ENCODE measurements at places on chromosomes 5 and 9.
A peak's percentile ranks its signal among the peaks of the same experiment; 100 is the strongest.

GRCh38 chr5:122164070-122164435 is 34.7 kb downstream of the ZNF474 start:
- no peak for DNase-seq

DNA sequence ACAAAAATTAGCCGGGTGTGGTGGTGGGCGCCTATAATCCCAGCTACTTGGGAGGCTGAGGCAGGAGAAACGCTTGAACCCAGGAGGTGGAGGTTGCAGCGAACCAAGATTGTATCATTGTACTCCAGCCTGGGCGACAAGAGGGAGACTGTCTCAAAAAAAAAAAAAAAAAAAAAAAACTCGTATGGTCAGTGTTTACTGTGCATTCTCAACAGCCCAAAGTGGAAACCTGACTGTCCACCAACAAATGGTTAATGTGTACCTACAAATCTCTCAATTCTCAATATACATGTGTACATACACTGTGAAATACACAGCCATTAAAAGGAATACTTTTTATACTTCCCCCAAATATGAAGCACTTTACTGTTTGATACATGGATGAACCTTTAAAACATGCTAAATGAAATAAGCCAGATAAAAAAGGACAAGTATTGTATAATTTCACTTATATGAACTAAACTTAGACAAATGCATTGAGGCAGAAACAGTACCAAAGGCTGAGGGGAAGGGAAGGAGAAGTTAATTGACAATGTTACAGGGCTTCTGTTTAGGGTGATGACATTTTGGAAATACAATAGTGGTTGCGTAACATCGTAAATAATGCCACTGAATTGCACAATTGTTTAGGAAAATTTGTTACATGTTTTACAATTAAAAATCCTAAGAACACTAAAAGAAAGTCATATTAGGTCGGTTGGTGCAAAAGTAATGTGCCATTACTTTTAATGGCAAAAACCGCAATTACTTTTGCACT is 16.5 kb downstream of the DNAJA1 start:
- no peak for DNase-seq

DNA sequence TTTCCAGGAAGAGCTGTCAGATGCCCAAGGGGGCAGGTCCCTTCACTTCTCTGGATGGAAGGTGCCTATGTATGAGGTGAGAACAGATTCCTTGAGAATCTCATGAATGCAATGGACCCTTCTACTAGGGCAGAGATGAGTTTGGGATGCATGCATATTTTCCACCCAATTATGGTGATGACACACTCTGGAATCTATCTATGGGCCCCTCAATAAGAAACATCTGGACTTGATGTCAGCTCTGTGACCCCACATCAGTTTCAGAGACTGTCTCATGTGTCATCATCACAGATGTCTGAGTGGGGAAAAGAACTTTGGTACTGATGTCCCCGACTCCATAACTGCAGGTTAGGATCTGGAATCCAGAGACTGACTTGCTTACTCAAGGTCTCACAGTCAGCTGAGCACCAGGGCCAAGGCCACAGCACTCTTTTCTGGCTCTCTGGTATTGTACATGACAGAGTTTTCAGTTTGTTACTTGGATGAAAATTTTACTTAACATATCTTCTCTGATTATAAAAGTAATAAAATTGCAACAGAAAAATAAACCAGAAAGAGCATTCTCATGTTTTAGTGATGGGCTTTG is 177.0 kb downstream of the DCP2 start:
- no peak for DNase-seq

- no peak for DNase-seq
Observed at GRCh38 chr9:84382720-84383119, 42.2 kb upstream of the SLC28A3 start.

GRCh38 chr5:9365512-9365911 is 180.4 kb downstream of the SEMA5A start:
- DNase-seq = no peak

DNA sequence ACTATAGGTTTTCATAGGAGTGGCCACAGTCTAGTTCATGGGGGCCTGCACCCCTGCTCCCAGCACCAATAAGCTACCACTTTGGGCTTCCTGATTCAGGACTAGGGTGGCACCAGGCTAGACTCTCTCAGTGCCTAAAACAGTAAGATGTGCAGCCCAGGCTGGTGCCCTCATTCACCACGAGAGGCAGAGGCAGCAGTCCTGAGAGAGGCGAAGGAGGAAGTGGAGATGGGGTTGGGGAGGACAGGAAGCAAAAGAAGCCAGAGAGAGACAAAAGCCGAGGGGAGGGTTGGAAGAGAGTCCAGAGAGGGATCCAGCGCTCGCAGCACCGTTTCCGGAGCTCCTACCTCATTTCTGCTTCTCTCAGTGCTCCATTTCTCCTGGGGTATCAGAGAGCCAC is 180.9 kb downstream of the MED10 start:
- no peak for DNase-seq

GRCh38 chr9:108225149-108225800 is 630.5 kb downstream of the ACTL7B start:
- DNase-seq = no peak

DNA sequence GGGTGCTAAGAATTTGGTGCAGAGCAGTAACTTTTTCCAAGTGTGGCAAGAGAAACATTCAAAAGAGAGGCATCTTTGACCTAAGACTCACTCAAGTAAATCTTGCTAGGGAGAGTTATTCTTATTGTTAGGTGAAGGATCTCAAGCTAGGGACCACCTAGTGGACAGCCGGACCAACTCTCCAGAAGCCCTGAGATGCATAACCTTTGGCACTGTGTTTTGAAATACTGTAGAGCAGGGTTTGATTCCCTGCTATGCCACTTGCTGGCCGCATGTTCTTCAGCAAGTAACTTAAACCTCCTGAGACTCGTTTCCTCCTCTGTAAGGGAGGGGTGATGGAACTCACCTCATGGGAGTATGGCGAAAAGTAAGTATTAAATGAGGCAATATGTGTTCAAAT is 336.1 kb upstream of the ADAMTSL1 start:
- no peak for DNase-seq

- DNase-seq = no peak
Observed at GRCh38 chr5:126184474-126184873, 238.7 kb upstream of the GRAMD2B start.

GRCh38 chr5:142863856-142864255 is 93.7 kb downstream of the ARHGAP26 start:
- no peak for DNase-seq

GRCh38 chr9:72292874-72293607 is 72.0 kb downstream of the ZFAND5 start:
- no peak for DNase-seq

DNA sequence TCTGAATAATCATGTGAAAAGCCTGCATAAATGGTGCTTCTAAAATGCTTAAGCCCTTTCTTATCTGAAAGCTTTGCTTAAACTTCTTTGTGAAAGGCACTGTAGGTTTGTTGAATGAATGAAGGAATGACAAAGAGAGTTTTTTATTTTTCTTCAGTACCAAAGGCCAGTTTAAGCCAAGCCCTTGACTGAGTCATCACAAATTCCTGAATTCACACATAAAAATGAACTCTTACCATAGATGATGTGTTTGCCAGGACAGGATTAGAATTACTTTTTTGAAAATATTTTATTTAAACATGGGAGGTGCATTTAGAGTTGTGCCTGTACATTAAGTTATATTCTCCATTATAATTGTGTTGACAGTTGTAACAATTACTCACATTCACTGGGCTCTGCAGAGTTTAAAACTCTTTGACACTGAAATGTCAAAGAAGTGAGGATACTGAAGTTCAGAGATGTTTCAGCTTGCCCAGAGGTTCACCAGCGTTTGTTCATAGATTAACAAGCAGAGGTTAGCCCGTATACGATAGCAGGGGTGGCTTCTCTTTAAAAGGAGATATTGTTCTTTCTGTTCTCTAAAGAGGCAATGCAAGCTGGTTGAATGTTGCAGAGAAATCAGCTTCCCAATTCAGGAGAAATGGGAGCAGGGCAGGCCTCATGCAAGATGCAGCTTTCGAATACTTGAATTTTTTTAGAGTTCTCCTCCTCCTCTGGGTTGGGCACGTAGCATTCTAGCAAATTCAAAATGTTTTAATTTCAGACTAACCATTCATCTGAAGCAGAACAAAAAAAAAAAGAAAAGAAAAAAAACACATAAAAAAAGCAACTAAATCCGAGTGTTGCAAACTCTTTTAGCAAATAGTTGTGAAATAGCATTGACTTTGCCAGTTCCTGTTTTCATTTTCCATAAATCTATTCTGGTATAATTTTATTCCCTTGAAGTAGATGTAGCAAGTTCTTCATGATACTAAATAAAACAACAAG is 358.7 kb upstream of the KLF4 start:
- DNase-seq = no peak

DNA sequence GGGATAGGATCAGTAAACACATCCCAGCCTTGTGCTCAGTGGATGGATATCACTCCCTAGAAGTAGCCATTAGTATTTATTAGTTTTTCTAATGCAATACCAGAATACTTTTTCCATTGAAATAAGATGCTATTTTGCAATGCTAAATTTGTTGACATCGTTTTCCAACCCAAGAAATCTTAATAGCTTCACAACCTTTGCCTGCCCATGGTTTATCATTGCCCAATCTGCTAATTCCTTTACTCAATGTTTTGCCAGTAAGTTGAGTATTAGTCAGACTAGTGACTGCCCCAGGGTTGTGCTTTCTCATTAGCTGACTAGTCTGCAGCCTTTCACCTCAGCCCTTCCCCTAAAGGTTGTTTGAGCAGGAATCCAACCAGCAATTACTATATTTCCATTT is 62.9 kb downstream of the NREP start:
- no peak for DNase-seq

- DNase-seq = no peak
Observed at GRCh38 chr5:138240650-138241385, 27.7 kb upstream of the CDC23 start.

GRCh38 chr5:107668154-107669095 is 2.3 kb downstream of the EFNA5 start:
- DNase-seq = no peak

- DNase-seq = no peak
Observed at GRCh38 chr9:111914749-111915424, 18.3 kb downstream of the UGCG start.

GRCh38 chr9:120071760-120072159 is 508.2 kb downstream of the CDK5RAP2 start:
- DNase-seq = no peak

- no peak for DNase-seq
Observed at GRCh38 chr9:126028746-126029145, 281.6 kb downstream of the PBX3 start.

GRCh38 chr5:115262321-115263077 is at the start of gene PGGT1B:
Gene PGGT1B (minus strand): TSS chr5:115262877. CDS start chr5:115262851, 26 bp downstream.
- peak; percentile 41 for DNase-seq

DNA sequence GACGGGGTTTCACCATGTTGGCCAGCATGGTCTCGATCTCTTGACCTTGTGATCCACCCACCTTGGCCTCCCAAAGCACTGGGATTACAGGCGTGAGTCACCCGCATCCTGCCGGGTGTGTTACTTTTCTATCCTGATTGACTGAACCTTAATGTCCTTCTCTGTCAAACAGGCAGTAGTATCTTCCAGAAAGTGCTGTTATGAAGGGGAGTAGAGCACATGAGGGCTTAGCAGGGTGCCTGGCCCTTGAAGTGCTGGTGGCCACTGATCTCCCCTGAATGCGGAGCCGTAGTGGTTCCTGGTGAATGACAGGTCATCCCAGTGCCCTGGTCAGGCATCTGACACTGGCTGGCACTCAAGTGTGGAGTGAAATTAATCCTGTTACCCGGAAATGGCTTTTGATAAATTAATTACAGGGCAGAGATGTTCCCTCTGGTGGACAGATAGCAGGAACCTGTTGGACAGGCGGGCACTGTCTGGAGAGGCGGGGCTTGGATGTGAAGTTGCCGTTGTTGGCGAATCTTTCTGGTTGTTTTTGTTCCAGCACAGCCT is 28.4 kb downstream of the PRRC2B start:
- DNase-seq = no peak

DNA sequence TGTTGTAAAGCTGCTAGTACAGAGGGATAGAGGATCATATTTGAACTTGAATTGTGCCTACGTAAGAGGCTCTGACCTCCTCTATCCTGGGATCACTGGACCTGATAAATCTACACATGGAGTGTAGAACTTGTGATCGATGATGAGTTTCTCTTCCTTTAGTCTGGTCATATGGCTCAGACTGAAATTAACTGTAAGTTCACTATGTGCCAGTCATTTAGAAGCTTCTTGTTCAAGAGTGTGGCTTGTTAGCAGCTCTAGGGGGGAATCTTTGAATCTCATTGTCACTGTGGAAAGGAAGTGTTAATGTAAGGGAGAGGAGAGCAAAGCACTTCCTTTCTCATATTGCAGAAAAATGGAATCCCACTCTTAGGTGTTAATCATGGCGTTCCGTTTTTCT is 12.1 kb downstream of the ZBTB34 start:
- no peak for DNase-seq

DNA sequence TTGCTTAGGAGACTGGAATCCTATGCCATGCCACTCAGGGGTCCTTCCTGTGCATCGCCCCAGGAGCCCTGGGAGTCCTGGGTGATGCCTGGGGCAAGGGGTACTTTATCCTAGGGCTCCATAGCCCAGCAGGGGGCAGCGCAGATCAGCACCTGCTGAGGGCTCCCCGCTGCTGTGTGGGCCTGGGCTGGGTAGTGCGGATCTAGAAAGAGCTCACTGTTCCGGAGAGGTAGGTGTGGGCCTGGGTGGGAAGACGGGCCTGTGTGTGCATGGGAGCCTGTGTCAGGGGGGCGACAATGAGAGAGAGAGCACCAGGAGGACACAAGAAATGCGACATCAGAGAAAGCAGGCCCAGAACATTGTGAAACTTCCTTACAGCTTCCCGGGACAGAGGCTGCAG is 11.4 kb upstream of the DAB2IP start:
- DNase-seq = no peak

- no peak for DNase-seq
Observed at GRCh38 chr5:150175536-150175935, 9.0 kb downstream of the CDX1 start.

DNA sequence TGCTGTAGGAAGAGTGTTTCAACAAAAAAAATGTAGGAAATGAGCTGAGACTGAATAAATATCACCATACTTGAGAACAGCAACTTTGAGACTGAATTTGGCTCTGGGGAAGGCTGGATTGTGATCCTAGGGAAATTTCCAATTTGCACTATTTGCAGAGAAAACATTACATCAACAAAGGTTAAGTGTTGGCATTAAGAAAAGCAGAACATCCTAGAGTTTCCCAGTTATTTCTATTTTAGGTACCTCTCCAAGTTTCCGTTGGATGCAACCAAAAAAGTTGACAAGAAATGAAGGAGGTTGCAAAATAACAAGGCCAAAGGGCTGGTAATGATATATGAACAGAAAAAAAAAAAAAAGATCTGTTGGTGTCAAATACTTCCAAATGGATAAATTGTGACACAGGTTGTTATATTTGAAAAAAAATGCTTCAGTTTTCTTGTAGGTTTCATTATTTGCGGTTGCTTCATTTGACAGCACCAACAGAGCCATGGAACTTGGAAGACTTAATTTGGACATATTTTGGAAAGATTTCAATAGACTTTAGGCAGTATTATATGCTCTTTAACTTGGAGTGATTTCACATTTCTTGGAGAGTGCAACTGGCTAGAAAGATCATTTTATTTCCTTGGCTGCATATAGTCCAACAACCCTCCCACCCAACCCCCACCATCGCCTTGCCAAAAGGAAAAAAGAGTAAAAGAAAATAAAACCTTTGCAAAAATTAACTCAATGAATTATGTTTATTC is 230.8 kb downstream of the ZNF608 start:
- no peak for DNase-seq

- DNase-seq = no peak
Observed at GRCh38 chr5:134133188-134133994, 18.9 kb downstream of the TCF7 start.

GRCh38 chr5:1325870-1326531 is 18.9 kb downstream of the CLPTM1L start:
- no peak for DNase-seq
